Stimulated activated CD4-positive, alpha-beta T cell treated with anti-CD3 and anti-CD28 coated beads, Interleukin-1b, Interleukin-23, amount 100 ng/mL, for 1 hour (primary cell): ENCODE measurements at places on chromosomes 5 and 9.
A peak's percentile ranks its signal among the peaks of the same experiment; 100 is the strongest.

DNA sequence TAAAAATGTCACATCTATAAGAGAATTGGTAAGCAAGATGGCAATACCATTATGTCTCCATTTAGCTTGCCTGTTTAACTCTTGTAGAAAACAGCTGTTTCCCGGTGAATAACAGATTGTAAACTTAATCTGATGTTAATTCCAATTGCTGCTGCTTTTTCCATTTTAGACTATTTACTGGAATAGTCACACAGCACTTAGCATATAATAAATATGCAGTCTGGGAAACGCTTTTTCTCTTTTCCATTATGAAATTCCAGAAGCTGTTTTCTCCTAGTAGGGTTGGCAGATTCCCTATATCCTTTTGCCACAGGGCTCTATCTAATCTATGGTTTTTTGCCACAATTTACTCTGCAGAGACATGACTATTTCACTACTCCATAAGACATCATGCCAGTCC is 148.0 kb downstream of the CEMIP2 start:
- no peak for DNase-seq

DNA sequence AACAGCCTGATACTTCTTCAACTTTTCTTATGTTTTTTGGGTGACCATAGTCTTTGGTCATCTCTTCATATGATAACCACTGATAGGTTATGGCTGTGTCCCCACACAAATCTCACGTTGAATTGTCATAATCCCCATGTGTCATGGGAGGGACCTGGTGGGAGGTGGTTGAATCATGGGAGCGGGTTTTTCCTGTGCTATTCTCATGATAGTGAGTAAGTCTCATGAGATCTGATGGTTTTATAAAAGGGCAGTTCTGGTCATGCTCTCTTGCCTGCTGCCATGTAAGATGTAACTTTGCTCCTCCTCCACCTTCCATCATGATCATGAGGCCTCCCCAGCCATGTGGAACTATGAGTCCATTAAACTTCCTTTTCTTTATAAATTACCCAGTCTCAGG is 8.7 kb downstream of the RHOBTB3 start:
- DNase-seq: no peak

GRCh38 chr5:154514331-154514730 is 36.3 kb upstream of the HAND1 start:
- DNase-seq: no peak

DNA sequence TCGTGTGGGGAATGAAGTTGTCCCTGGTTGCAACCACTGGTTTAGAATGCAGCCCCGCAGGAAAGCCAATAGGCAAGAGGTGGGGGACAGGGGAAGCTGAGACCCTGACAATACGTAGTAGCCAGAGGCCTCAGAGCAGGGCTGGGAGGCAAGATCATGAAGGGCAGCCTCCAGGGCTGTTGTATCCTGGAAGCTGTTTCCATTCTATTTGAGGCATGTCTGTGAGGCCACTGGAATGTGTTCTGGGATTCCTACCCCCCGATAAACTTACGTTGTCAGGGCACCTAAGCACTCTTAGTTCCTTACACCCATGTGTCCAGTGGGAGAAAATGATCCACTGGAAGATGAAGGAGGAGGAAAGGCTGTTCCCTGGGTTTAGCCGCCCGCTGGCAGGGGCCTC is 177.3 kb downstream of the CFAP90 start:
- no peak for DNase-seq

- DNase-seq: peak; percentile 63
Measured at GRCh38 chr9:36151316-36152210, 15.0 kb downstream of the GLIPR2 start.

GRCh38 chr9:130666393-130667119 is 2.2 kb downstream of the PRDM12 start:
- no peak for DNase-seq

DNA sequence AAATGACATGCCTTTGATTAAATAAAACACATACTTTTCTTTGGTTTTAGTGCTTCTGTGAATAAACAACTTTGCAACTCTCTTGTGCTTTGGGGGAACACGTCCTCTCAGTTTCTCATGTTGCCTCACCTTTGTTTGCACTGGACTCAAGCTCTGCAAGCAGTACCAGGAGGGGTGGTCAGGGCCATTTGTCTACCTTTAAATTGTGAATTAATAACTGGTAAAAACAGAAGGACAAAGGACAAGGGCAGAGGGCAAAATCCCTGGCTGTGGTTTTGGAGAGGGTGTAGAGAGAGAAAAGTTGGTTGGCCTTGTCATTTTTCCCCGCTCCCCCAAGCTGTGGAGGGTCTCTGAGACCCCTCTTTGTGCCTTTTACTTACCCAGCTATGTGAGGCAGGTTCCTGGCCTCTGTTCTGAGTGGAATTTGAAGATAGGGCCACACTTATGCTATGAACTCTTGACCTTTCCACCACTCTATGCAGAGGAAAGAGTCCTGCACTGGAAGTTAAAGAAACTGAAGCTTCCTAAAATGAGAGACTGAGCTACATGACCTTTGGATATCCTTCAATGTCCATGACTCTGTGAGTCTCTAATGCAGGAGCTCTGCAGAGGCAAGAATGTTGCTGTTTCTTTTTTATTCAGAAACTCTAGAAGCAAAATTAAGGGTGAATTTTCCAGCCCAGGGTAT is 55.1 kb upstream of the MOCS2 start:
- no peak for DNase-seq

GRCh38 chr5:159456261-159456660 is 126.0 kb upstream of the IL12B start:
- no peak for DNase-seq

- DNase-seq: no peak
Measured at GRCh38 chr9:137168904-137169856, 671 bp downstream of the LRRC26 start.

DNA sequence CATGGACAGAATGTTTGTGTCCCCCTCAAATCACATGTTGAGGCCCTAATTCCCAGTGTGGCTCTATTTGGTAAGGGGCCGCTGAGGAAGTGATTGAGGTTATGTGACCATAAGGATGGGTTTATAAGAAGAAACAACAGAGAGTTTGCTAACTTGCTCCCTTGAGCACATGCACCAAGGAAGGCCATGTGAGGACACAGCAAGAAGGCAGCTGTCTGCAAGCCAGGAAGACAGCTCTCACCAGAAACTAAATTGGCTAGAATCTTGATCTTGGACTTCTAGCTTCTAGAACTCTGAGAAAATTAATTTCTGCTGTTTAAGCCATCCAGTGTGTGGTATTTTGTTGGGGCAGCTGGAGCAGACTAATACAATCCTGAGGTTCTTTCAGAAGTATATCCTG is 35.2 kb upstream of the CDC42SE2 start:
- no peak for DNase-seq

GRCh38 chr9:87818308-87818707 is 64.4 kb upstream of the SPATA31E1 start:
- DNase-seq: no peak

DNA sequence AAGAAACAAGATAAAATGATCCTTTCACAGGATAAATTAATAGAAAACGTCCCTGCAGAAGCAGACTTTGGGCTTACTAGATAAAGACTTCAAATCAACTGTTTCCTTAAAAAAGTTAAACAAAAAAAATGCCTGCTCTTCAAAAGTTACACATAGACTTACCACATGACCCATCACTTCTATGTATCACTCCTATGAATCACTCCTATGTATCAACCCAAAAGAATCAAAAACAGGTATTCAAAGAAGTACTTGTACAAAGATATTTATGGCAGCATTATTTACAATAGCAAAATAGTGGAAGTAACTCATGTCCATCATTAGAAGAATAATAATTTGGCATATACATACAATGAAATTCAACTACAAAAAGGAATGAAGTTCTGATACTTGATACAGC is 56.3 kb upstream of the PRDM9 start:
- DNase-seq: no peak

- DNase-seq: no peak
Measured at GRCh38 chr5:67303356-67303755, 106.8 kb upstream of the CD180 start.

- DNase-seq: no peak
Measured at GRCh38 chr9:74562611-74563010, 65.5 kb downstream of the RORB start.

DNA sequence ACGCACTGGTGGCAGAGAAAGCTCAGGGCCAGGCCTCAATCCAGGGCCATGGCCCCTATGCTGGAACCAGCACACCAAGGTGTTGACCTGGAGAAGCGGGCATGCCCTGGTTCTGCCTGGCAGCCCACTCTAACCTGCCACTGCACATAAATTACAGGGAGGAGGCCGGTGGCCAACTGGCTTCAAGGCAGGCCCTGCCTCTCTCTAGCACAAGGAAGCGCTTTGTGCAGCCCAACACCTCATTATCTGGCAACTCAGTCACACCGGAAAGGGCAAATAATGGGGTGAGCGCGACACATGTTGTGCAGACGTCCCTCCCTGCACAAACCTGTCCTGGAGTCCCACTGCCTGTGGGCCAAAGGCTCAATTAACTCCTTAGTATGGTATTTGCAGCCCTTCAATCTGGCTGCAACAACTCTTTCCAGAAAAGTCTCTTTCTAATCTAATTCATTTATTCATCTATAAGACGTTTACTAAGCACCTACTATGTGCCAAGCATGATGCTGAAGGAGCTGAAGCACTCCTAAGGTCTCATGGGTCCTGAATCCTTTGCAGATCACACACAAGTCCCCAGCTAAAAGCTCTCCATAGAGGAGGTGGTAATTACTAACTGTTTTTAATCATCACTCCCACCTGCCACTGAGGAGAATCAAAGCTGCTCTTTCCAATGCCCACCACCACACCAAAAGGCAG is 24.9 kb downstream of the SHB start:
- no peak for DNase-seq

DNA sequence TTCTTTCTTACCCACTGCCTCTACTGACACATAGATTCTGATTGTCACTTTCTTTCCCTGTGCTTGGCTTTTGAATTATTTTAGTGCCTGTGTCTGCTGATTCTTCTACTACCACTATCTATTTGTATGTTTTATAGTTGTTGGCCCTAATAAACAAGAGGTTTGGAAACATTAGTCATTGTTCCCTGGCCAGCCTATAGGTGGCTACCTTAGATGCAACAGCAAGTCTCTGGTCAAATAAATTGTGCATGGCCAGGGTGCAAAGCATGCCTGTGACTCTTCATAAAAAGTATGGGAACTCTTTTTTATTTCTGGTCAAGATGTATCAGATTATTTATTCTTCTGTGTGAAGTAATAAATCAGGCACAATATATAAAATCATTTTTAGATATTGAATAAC is 124.4 kb downstream of the PLK2 start:
- DNase-seq: no peak

- DNase-seq: no peak
Measured at GRCh38 chr9:92535940-92536850, at the start of gene ECM2. Gene ECM2, minus strand, starts transcription at chr9:92535990. Its CDS starts 13,124 bp downstream, at chr9:92522866.

DNA sequence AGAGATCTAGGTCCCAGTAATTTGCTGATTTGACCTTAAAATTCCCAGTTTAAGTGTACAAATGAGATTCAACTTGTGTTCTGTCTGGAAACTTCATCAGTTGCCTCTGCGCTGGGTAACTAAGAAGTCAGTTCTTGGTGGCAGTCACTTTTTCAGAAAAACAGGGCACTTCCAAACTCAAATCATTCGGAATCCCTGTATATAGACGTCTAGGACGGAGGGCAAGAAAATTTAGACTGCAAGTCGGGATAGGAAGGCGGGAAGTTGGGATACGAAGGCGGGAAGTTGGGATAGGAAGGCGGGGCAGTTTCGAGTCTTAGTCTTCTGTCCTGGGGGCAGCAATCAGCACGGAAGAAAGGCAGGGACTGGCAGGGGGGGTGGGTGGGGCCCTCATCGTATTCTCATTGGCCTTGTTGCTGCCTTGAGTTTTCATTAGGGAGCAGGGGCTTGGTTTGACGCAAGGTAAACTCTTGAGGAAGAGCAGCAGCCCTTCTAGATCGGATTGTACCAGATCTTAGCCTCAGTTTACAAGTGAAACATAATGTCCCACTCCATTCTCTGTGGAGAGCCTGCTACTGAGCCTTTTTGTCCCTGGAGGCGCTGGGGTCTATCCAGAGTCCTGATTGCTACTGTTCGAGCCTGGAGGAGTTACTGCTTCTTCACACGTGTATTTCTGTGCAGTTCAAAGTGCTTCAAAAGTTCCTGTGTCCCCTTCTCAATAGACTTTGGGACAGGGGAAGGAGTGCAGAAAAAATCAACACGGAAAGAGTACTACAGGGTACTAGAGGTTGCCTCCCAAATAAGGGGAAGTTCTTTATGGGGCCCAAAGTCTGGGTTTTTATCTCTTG is 2.7 kb upstream of the PURA start:
- no peak for DNase-seq

DNA sequence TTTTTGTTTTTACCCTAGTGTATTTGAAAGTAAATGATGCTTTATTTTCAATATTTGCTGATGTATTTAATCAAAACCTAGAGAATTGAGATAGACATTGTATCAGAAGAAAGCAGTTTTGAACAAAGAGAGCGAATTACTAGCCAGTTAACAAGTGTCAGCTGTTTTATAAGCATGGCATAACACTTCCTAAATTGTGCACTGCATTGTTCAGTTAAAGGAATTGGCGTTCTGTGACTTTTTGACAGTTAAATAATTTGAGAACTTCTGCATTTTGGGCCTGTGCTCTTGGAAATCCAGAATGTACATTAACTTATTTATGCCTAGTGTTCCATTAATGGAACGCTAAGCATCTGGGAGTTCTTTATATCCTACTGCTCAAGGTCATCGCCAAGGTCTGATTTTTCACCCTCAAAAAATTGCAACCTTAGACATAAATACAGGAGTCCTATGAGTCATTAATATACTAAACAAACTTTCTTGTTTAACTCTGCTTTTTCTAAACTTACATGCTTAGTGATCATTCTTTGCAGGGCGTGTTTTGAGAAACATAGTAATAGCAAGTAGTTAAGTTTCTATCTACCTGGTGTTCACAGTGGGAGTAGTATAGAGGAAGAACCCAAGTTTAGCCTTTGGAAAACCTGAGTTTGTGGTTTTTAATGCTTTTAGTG is 31.1 kb downstream of the RASA1 start:
- DNase-seq: no peak

DNA sequence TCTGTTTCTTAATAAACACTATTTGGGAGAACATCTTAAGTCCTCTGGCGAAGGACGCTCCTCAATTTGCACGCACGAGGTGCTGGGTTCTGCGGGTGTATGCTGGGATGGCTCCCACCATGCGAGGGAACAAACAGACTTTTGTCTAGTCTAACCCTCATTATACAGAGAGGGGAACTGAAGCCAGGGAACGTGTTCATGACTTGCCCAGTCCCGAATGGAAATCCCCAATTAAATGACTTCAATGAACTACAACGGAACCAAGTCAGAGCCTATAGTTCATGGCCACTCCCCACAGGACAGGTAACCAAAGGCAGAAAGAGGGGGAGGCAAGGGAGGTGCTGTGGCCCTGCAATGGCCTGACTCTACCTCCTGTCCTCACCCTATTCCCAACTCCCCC is 9.3 kb downstream of the TLE1 start:
- DNase-seq: no peak

GRCh38 chr5:136109453-136110135 is 23.1 kb upstream of the SMAD5 start:
- DNase-seq: no peak

GRCh38 chr5:107868650-107869409 is 198.1 kb upstream of the EFNA5 start:
- DNase-seq: no peak
